ENCODE measurements at places on chromosomes 3 and 15. TPM values are rescaled to one million over a fixed set of nuclear protein-coding genes. Genes with fewer than 3 reads are reported as not detected.

Gene NOX5
- 2.9 TPM for total RNA-seq

Gene SAMD7
- not detected for total RNA-seq

Gene CPEB1
- 12.1 TPM for total RNA-seq

Gene CACNA2D3
- total RNA-seq: 11.2 TPM

Gene ZNF774
- total RNA-seq: 3.7 TPM

Data from RPMI7951 (cell line).